Fibroblast of upper back skin (primary cell): ENCODE measurements at places on chromosomes 7 and 10.

- no peak for DNase-seq
Observed at GRCh38 chr10:114061148-114061547, 17.5 kb downstream of the ADRB1 start.

DNA sequence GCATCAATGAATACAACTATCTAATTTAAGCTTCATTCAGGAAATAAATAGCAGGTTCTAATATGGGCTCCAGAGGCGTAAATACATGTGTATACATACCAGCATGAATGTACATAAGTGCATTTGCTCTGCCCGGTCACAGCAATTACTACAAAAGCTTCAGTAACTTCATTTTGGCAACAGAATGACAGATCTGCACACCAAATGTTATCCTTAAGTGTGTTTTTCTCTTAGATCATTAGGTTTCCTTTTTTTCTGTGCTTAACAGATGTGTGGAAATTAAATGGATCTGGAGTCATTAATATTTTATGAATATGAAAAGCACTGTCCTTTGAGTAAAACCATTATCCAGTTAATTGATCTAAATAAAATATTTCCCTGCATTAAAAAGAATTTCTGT is 159.0 kb upstream of the MEOX2 start:
- DNase-seq, result no peak

- DNase-seq, result no peak
Observed at GRCh38 chr10:58758321-58758720, 245.6 kb downstream of the BICC1 start.

- no peak for DNase-seq
Observed at GRCh38 chr10:17943033-17943745, 8.5 kb upstream of the SLC39A12 start.

DNA sequence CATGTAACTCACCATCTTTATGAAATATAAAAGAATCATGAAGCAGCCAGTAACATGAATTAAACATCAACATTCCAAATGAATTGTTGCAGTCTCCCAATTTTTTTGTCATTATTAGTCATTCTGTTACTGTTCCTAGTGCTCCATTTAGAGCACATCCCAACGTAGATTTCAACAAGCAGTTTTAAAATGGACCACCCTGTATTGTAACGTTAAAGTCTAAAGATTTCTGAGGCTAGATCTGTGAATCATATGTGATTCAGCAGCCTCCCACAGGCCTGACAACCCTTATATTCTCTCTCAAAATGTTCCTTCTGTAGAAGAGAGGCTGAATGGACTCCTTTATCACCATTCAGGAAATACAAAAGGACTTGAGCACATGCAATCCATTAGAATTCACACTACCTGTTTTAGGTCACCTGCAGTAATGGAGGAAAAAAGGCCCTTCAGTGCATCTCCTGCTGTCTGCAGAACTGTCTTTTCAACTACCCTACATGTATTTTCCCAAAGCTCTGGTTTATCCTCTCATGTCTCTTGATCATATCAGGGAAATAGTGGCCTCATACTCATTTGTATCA is 81.4 kb downstream of the CACNA2D1 start:
- DNase-seq, result peak; percentile 83

DNA sequence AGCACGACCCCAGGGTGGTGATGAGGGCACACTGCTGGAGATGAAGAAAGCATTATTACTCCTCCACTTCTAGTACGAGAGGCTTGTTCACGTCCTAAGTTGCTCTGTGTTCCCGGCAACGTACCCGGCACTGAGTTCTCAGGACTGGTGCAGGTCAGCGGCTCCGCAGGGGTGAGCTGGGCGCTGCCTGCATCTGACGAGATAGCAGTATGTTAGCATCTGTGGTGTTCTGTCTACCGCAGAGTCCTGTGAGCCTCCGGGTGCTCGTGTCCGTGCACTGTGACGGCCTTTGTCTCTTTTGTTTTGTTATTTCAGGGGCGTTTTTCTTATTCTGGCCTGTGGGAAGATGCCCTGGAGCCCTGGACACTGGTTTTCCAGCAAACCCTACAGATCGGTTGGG is 507.8 kb downstream of the DNAJB6 start:
- no peak for DNase-seq

GRCh38 chr10:81036257-81036656 is 498.6 kb downstream of the SH2D4B start:
- no peak for DNase-seq

DNA sequence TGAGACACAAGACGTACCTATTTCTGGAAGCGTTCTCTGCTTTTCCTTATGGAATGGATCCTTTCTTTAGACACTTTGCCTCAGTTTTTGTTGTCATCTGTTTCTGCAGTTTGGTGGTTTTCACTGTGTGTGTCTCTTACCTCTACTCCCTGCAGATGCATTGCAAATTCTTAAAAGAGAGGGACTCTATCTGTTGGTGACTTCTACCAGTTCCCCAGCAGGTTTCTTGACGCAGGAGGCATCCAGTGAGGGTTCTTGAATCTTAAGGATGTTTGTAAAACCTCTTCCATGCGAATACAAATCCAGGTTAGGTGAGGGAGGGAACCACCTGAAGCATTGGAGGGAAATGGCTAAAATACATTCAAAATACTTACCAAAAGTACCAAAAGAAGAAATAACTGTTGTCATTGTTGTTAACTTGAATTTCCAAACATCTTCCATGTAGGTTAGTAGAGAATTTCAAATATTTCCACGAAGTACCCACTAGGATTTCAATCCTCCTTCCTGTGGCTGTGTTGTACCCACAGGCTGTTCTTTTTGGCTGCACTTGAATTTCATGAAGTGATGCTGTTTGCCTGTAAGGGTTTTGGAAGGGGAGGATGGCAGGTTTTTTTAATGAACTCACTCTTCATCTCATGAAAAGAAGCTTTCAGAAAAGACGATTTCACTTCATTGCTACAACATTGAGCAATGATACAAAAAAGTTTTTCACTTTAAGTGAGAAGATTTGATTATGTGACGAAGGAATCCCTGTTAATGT is 32.2 kb downstream of the PLXDC2 start:
- no peak for DNase-seq

DNA sequence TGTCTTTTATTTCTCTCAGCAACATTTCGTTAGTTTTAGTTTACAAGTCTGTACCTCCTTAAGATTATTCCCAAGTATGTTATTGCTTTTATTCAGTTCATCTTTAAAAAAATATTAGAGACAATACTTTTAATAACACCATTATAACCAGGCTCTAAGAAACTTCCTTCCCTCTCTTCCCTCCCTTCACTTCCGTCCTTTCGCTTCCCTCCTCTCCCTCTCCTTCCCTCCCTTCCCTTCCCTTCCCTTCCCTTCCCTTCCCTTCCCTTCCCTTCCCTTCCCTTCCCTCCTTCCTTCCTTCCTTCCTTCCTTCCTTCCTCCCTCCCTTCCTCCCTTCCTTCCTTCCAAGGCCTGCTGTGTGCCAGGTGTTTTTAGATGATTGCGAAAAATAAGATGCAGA is 58.1 kb downstream of the DOCK1 start:
- DNase-seq, result no peak

DNA sequence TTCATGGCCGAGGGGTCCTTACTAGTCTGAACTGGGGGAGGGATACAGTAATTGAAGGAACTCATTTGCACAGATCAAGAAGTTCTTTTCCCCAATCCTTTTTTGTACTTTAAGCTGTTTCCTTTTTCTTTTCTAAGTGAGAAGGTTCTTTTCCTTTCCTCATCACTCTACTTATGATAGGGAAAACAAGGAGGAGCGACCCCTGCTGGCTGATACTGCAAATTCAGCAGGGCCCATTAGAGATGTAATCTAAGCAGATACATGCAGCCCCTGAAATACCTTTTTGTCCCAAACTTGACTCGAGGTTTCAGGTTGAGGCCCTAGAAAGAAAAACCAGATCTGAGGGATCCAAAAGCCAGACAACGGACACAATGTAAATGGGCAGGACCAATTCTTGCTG is 305.5 kb downstream of the DNAJB9 start:
- peak; percentile 24 for DNase-seq

- DNase-seq, result no peak
Observed at GRCh38 chr10:69332278-69333010, 54.1 kb downstream of the HK1 start.

DNA sequence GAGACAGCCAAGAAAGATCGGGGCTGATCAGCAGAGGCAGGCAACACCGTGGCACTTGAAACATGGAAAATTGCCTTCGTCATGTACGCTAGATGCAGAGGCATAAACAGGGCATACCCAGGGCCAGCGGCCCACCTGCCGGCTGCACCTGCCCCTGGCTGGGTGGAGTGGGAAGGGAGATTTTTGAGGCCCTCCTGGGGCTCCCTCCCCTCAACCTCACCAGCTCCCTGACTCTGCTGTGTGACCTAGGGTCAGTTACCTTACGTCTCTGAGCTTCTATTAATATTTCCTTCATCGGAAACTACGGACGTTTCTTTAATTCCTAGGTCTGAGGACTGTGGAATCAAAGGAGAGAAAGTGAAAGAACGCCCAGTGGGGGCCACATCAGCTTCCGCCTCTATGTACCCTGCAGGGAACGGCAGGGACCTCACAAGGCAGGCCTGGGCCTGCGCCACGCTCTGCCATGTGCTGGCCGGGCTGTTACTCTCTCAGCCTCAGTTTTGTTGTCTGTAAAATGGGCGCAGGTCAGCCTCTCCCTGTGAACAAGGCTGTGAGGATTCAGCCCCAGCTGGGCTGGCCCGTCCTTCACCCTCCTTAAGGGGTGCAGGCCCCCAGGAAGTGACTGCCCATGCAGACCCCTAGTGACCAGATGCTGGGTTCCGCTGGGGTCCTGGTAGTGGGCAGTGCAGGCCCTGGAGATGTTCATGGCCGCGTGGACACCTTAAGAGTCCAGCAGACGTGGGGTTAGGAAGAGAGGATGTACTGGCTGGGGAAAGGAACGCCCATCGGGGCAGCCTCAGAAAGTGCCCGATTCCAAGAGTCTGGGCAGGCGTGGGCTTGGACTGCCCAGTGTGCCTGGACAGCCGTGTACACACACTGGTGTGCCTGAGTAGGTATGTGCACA is 22.7 kb downstream of the ELFN1 start:
- DNase-seq, result no peak

- no peak for DNase-seq
Observed at GRCh38 chr7:16791905-16792698, 12.7 kb downstream of the AGR2 start.

GRCh38 chr7:40263752-40264390 is 129.1 kb downstream of the SUGCT start:
- no peak for DNase-seq

- DNase-seq, result no peak
Observed at GRCh38 chr10:132068431-132069121, 2.8 kb downstream of the JAKMIP3 start.

GRCh38 chr7:101942603-101943210 is 125.3 kb downstream of the CUX1 start:
- DNase-seq, result no peak

- peak; percentile 68 for DNase-seq
Observed at GRCh38 chr10:62046522-62047227, 145.2 kb downstream of the ARID5B start.

DNA sequence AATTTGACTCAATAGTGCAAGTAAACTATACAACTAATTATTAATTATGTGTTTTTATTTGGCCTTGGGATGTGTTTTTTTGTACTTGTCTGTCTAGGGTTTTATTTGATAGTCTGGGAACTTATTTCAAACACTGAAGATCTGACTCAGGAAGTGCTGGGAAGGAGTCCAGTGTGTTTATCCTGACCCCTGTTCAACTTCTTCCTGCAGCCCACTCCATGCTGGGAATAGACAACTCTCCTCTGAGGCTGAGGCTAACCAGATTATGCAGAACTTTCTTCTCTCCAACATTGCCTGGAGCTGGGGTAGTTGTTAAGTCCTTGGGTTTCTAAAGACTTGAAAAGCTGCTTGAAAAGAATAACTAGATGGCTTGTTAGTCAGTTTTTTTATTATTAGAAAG is 6.9 kb downstream of the CISD1 start:
- DNase-seq, result peak; percentile 34

DNA sequence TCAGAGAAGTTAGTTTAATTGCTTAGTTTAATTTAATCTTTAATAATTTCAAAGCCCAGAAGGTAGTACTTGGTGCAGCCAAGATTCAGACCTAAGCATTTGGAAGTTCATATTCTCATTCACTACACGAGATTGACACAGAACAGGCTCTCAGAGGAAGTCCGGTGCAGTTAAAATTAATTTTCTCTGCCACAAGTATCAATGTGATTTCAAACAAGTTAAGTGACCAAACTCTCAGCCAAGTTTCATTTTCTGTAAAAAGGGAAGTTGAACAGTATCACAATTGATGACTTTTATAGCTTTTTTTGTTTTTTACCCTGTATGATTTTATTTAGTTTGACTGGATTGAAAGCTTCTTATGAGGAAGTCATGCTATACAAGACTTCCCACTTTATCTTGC is 1494.9 kb upstream of the LRRTM3 start:
- no peak for DNase-seq
